Activated CD4-positive, alpha-beta T cell treated with anti-CD3 and anti-CD28 coated beads, Interleukin-2, amount 10 ng/mL, durations not matched to agents 24 days and 14 days (primary cell): ENCODE measurements at places on chromosomes 16 and 17. TPM values are rescaled to one million over a fixed set of nuclear protein-coding genes. Genes with fewer than 3 reads are reported as not detected.

- DNase-seq: no peak
Measured at GRCh38 chr16:27431773-27432532, 30.0 kb downstream of the IL21R start.

- no peak for DNase-seq
Measured at GRCh38 chr16:85010446-85010930, 847 bp downstream of the ZDHHC7 start.

GRCh38 chr17:830381-830780, 48.2 kb downstream of the MRM3 start:
- no peak for DNase-seq

GRCh38 chr16:83733301-83733700, 74.5 kb upstream of the HSBP1 start:
- no peak for DNase-seq

DNA sequence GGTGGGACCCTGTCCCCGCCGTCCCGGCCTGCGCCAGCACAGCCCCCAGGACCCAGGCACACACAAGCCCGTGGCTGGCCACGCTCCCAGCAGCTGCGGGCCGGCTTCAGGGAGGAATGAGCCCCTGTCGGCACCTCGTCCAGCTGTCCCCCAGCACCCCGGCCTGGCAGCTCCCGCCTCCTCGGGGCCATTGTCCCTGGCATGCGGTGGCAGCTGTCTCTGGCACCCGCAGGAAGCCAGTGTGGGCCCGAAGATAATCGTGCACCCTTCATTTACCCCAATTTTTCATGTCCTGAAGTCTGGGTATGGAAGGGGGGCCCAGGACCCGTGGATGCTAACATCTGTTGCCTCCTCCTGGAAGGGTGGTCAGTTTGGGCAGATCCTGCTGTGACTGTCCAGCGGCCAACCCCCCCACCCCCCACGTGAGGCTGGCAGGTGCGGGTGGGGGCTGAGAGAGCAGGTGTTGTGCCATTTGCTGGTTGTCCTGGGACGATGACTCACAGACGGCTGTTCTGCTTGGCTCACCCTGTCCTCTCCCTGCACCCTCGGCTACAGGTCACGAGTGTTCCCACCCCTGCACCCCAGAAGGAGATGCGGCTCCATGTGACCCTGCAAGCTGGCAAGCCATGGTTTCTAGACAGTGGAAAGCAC, 4.0 kb upstream of the LMF1 start:
- no peak for DNase-seq

DNA sequence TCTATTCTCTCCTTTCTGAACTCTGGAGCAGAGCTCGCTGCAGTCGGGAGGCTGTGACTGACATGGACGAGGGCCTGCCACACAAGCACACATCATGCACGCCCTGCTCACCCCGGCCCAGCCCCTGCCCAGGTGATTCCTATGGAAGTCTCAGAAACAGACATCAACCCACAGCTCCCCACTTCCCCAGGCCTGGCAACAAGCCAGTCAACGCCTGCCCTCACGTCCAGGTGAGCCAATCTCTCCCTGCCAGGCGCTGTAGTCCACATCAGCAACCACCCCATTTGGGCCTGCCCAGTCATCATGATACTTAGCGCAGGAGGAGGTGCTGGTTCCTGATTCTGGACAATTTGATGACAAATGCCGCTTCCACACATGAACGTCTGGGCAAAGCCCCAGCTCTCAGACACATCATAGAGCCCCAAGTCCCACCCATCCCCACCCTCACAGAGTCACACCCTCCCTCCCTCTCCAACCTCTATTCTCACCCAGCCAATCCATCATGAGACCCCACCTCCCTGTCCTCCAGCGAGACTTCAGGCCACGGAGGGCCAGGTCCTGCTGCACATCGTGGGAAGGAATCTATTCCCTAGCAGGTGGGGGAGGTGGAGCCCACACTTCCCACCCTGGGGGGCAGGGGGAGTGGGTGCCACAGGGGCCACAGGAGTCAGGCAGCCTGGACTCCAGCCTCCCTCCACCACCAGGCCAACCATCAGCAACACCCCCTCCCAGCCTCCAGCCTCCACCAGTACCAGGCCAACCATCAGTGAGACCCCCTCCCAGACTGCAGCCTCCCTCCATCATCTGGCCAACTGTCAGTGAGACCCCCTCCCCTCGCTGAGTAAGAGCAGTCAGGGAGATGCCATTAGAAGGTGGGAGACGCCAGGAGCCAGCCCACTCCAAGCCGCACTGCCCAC, 33.7 kb upstream of the GSG1L start:
- no peak for DNase-seq

Gene SULT1A2
- 0.23 and 0.52 TPM in 2 replicates for total RNA-seq

GRCh38 chr17:2064980-2065785, 10.3 kb downstream of the HIC1 start:
- DNase-seq: peak; percentile 91

Gene NPIPA2
- 3.1 and 6.5 TPM in 2 replicates for total RNA-seq

DNA sequence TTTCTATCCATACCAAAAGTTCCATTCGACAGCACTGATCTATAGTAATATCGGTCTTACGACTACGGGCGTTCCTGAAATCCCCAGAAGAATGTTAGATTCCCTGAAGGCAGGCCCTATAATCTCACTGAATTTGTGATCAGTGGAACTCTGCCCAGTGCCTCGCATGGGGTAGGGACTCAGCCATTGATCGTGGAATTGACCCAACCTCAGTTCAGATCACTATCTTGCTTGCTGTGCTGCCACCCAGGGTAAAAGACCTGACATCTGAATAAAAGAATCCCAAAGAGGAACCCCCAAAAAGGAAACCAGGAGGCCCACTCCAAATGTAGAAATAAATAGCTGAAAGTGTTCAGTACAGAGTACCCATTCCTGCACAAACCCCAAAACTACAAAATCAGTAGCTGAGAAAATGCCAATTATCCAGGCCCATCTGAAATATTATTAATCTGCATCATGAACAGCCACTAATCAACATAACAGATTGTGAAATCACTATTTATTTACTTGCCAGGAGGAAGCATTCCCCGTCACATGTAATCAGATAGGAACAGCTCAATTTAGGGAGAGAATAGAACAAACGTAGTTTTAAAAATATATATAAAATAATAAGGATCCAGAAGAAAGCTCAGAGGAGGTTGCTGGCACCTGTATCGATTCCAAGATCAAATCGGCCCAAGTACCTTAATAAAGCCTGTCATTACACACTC, 221.9 kb downstream of the ZFHX3 start:
- no peak for DNase-seq

DNA sequence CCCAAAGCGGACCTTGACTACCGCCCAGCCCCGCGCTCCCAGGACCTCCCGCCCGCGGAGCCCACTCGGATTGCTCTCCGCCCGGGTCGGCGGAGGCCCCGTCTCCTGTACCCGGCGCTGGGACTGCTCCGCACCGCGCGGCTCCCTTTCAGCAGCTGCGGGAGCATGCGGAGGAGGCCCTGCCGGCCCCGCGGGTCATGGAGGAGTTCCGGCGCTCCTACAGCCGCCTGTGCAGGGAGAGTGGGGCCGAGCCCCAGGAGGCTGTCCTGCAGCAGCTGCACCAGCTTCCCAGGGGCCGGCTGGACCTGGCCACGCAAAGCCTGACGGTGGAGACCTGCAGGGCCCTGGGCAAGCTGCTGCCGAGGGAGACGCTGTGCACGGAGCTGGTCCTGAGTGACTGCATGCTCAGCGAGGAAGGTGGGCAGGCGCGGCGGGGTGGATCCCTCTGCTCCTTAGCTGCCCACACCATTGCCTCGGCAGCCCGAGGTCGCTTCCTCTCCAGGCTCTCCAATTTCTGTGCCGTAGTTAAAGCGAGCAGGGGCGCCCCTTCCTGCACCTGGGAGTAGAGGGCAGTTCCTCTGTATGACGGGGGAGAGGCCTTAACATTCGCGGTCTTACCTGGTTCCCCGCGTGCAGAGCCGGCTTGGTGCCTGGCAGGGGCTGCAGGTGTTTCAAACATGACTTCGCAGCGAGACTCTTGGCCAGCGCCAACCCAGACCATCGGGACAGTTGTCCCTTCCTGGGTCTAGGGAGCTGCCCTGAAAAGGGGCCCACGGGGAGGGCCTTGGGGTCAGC, 539 bp downstream of the LRRC45 start:
- no peak for DNase-seq

GRCh38 chr16:14958970-14959369, 15.9 kb upstream of the PDXDC1 start:
- DNase-seq: no peak

- DNase-seq: no peak
Measured at GRCh38 chr16:29857133-29857760, 5.8 kb downstream of the CDIPT start.

Gene IRX6
- not detected in 2 replicates for total RNA-seq

Gene SPEM2
- total RNA-seq: not detected in 2 replicates

Gene PTX4
- not detected in 2 replicates for total RNA-seq

GRCh38 chr16:64541621-64542020, 580.2 kb downstream of the CDH11 start:
- DNase-seq: no peak

Gene TMEM95
- not detected in 2 replicates for total RNA-seq

Gene NPTX1
- 30.4 and 31.6 TPM in 2 replicates for total RNA-seq

Gene SCNN1B
- not detected in 2 replicates for total RNA-seq
